CD4-positive, alpha-beta T cell treated with Interleukin-6 at 100 ng/mL for 8 hours (primary cell): ENCODE measurements at places on chromosomes 13 and 19.
A peak's percentile ranks its signal among the peaks of the same experiment; 100 is the strongest.

DNA sequence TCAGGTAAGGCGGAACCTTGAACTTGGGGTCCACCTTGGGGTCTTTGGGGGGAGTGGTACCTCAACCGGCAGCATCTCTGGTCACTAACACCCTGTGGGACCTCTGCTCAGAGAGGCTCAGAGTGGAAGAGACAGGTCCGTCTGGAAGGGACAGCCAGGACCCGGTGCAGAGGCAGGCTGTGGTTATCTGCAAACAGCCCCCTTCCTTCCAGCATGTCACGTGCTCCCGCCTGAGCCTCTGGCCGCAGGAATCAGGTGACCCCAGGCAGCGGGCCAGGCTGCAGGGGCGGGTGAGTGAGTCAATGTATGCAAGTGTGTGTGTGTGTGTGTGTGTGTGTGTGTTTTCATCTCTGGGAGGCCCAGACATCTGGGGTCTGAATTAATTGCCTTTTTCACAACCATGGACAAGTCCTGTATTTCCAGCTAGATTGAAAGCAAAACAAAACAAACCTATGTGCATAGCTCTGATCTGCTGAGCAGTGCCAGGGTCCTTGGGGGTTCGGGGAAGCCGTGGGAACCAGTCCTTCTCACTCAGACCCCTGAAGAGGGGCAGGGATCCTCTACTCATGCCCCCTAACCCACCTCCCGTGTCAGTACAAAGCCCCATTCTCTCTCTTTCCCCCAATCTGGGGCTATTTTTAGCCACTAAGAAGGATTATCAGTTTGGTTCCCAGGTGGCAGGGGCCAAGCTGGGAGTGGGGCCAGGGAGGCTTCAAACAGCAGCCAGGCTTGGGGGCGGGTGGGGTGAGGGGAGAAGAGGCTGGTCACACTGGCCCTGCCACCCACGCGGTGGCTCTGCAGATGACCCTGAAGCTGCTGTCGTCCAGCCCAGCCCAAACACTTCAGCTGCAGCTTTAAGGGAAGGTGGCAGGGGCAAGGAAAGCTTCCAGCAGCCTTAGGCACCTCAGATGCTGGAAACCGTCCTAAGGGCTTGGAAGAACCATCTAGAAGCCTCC lies 31.4 kb downstream of the CERS4 start:
- peak; percentile 48 for DNase-seq

DNA sequence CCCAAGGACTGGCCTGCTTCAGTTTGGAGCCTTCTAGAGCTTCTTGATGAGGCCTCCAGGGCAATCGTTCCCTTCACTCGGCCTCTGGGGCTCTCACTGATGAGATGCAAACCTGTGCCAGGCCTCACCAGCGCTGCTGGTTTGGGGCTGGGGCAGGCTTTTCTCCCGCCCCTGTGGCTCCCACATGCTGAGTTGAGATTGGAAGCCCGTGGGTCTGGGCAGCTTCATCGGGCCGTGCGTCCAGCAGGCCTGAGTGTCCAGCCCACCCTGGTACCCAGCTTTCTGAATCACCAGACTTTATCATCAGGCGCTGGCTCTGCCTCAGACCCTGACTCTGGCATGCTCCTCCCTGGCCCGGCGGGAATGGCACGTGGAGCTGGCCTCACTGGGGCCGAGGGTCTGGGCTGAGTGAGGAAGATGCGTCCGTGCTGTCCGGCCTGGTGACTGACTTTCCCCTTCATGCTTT lies 4.3 kb downstream of the CALM3 start:
- DNase-seq, result no peak

DNA sequence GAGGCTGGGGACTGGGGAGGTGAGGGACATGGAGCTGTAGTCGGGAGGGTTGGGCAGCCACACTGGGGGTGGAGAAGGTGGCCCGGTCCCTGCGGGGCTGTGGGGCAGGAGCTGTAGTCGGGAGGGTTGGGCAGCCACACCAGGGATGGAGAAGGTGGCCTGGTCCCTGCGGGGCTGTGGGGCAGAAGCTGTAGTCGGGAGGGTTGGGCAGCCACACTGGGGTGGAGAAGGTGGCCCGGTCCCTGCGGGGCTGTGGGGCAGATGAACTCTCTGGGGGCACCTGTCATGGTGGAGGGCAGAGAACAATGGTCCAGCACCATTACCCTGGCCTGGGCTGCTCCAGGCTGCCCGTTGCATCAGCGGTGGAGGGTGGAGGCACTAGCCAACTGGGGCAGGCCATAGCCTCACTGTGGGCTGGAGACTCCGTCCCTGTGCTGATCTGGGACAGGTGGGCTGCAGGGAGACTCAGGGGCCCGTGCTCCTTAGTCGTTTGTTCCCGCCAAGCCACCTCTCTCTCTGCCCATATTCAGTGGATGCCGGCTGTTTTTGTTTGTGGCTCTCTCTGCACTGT lies 51.4 kb downstream of the ATP11A start:
- DNase-seq, result no peak

GRCh38 chr19:46860846-46861690 lies at the start of gene ARHGAP35:
Gene ARHGAP35 (plus strand): TSS chr19:46860997. CDS start chr19:46918676, 57,679 bp downstream.
- DNase-seq, result peak; percentile 89

DNA sequence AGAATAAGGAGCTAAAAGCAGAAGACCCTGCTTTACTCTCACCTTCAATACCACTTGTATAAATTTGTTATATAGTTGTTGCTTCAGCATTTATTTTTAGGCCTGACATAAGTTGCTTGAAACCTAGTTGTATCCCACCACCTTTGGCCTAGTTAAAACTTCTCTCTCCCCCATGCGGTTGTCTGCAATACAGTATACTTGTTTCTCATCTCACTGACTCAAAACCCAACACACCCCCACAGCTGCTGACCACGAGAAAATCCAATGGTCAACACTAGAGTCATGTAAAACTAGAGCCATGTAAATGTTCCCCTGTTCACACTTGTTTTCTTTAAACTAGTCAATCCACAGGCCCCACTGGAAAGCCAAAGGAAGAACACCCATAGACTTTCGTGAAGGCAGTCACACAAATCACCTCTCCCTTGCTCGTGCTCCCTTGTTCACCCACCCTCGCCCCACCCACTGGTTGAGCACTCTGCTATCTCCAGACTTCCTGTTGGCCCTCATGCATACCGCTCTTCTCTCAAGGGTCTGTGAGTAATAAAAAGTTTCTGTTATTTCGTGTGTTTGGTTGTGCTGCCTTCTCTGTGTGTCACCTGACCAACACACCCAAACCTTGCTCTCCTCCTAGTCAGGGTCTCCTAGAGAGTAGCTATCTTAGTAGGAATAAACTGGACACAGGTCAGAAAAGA lies 12.9 kb upstream of the CCDC169 start:
- no peak for DNase-seq

GRCh38 chr19:32311371-32311770 lies 34.0 kb upstream of the ZNF507 start:
- DNase-seq, result no peak

- no peak for DNase-seq
Measured at GRCh38 chr13:59546178-59546577, 617.5 kb downstream of the DIAPH3 start.

- DNase-seq, result no peak
Measured at GRCh38 chr13:37295071-37295470, 189.6 kb upstream of the CSNK1A1L start.

- DNase-seq, result no peak
Measured at GRCh38 chr13:20149762-20150161, 11.1 kb downstream of the GJA3 start.

- no peak for DNase-seq
Measured at GRCh38 chr13:104485571-104485970, 1419.4 kb upstream of the SLC10A2 start.

DNA sequence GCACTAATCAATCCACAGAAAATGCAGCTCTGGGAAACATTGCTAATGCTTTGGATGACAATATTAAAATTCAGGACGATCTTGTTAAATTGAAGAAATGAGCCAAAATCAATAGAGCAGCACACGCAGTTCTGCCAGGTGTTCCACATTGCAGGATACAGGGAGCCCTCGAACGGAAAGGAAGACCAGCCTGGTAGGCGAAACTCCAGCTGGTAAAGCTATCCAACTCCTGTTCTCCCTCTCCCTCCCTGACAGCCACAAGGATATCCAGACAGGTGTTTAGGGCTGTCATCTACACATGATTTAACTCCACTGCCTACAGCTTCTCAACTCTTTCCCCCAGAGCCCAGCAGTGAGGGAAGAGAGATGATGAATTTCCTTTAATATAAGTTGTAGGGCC lies 67.7 kb downstream of the EPSTI1 start:
- no peak for DNase-seq

- DNase-seq, result no peak
Measured at GRCh38 chr13:41231786-41232185, 31.6 kb downstream of the MTRF1 start.

- DNase-seq, result no peak
Measured at GRCh38 chr13:76792731-76793347, 93.4 kb downstream of the KCTD12 start.

DNA sequence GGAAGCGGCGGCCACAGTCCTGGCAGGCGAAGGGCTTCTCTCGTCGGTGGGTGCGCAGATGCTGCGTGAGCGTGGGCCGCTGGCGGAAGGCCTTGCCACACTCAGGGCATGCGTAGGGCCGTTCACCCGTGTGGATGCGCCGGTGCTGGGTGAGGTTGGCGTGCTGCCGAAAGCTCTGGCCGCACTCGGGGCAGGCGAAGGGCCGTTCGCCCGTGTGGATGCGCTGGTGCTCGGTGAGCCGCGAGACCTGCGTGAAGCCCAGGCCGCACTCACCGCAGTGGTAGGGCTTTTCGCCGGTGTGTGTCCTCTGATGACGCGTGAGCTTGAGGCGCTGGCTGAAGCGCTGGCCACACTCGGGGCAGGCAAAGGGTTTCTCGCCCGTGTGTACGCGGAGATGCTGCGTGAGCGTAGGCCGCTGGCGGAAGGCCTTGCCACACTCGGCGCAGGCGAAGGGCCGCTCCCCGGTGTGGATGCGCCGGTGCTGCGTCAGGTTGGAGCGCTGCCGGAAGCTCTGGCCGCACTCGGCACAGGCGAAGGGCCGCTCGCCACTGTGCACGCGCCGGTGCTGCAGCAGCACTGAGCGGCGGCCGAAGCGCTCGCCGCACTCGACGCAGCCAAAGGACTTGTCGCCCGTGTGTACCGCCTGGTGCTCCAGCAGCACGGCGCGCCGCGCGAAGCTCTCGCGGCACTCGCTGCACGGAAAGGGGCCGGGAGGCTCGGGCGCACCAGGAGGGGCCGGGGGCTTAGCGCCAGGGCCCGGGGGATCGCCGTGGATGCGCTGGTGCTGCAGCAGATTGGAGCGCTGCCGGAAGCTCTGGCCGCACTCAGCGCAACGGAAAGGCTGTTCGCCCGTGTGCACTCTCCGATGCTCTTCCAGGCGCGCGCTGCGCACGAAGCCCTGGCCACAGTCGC lies 4.0 kb upstream of the UBE2M start:
- DNase-seq, result peak; percentile 30

- no peak for DNase-seq
Measured at GRCh38 chr13:32330441-32330840, 15.1 kb downstream of the BRCA2 start.

DNA sequence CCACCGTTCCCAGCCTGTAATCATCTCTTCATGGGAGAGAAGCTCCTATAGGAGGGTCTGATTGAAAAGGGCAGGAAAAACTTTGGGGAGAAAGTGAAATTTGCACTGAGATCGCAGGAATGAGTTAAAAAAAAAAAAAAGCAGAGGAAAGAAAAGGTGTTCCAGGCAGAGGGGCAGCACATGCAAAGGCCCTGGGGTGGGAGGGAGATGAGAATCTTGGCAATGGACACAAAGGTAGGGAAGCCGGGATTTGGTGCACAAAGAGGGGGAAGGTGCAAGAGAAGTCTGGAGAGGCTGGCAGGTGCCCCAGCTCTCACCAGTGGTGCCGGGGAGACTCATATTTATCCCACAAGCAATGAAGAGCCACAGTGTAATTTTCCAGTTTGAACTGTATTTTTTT lies 16.4 kb upstream of the GPR32 start:
- no peak for DNase-seq

GRCh38 chr19:13078381-13078780 lies 24.3 kb downstream of the LYL1 start:
- no peak for DNase-seq

DNA sequence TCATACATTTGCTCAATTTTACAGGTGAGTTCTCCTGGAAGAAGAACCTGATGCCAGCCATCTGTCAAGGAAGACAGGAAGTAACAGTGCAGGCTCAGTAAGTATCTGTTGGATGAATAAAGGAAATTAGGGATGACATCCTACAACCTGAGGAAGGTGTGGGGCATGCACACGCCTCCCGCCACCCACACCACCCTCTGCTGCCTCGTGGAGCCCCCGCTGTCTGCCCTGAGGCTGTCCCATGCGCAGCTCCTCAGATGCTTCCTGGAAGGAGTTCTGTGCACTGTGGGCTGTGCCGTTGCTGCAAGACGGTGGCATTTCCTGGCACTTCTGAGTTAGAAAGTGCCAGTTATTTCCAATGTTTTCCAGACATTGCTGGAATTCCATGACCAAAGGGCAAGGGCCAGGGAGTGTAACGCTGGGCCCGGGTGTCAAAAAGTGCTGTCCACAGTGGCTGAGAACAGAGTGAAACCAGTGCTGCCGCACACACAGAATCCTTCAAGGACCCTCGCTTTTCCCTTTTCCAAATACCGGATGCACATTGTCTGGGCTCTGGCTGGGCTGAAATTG lies 4.2 kb upstream of the TEX29 start:
- no peak for DNase-seq

- DNase-seq, result no peak
Measured at GRCh38 chr13:111262715-111263114, 57.7 kb upstream of the TEX29 start.

GRCh38 chr19:10566658-10567410 lies 1.0 kb upstream of the KRI1 start:
- DNase-seq, result peak; percentile 51

DNA sequence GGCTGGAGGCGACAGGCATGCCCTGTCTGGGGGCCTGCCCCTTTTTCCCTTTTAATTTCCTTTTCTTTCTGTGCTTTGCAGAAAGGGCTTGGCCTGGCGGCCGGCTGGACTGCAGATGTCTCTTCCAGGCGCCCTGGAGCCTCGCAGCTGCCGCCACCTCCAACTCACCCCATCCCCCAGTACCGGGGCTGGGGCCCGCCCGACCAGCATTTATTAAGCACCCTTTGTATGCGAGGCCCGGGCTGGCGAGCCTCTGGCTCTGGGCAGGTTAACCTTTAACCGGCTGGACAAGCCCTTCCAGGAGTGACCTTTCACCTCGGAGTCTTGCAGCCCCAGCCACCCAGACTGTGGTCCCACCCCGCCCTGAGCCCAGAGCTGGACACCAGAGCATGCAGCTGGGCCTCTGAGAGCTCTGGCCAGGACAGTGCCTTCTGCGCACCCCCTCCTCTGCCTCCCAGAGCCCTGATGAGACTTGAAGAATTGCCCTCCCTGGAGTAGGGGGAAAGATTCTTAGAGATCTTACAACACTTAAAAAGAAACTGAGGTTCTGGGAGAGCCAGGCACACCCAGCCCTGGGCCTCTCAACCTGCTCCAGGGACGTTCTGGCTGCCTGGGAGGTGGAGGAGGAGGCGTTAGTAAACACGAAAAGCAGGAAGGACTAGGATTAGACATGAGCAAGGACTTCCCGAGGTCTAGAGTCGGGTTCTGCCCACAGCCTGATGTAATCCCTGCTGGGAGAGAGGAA lies 1.1 kb upstream of the NR2F6 start:
- no peak for DNase-seq

DNA sequence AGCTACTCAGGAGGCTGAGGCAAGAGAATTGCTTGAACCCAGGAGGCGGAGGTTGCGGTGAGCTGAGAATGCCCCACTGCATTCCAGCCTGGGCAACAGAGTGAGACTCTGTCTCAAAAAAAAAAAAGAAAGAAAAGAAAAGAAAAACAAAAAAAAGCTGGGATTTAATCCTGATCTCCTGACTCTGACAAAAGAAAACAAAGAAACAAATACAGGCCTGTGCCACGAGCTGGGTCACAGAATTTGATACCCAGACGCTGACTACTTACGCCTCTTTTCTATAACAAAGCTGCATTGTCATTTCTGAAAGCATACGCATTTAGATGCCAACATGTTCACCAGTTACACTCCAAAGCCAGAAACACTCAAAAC lies 18.2 kb upstream of the GTF2F2 start:
- no peak for DNase-seq
